ENCODE measurements at places on chromosomes 5 and 9.

GRCh38 chr9:107780960-107781359, 291.4 kb upstream of the KLF4 start:
- DNase-seq: no peak

DNA sequence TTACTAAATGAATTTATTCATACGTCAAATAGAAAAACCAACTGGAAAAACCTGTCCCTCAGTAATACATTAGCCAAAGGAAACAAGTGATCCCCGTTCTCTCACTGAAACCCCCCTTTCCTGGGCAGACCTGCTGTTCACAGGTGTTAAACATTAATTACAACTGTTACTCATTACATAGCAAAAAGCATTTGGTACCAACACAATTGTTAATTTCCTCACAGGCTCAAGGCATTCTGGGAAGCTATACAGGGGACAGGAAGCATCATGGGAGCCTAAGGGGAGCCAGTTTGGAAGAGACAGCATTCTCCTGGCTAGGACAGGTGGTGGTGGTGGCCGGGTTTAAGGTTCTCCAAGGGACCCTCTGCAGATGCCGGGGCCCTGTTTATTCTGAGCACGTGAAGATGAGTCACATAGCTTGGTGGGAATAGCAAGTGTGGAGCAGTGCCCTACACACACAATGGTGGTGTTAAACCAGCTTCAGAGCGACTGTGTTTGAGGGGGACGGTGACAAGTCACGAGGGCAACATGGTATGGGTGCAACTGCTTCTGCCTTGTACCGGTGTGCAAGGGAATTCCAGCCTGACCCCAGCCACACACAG, 62.6 kb upstream of the SLC25A51 start:
- no peak for DNase-seq

DNA sequence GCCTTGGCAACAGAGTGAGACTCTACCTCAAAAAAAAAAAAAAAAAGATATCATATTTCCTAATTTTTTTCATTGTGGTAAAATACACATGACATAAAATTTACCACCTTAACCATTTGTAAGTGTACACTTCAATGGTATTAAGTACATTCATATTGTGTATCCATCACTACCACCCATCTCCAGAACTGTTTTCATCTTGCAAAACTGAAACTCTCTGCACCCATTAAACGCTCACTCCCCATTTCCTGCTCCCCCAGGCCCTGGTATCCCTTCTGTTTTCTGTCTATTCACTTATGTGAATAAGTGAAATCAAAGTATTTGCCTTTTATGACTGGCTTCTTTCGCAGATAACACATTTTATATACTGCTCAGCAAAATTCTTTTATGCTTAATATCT, 12.8 kb downstream of the LRRC8A start:
- no peak for DNase-seq

DNA sequence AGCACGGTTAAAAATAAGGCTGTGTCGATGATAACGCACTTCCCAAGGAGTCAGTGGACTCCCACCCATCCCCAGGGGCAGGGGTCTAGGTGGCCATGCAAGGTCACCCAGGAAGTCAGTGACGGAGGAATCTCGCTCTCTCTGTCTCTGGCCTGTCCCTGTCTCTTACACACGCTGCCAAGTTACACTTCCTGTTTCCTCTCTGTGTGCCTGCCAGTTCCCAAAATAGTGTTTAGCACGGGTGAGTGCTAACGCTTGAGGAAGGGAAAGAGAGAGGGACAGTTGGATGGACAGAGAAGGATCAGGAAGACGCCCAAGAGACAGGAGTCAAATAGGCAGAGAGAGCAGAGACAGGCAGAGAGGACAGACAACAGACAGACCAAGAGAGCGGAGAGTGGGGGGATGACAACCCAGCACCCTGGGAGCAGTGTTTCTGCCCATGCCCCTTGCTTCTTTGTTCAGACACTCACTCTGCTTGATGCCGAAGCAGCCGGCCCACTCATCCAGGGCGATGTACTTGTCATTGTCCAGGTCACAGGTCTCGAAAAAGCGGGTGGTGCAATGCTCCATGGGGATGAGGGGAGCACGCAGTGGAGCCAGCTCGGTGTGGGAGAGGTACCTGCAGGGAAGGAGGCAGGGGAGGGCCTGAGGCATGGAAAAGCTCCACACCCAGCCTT, 23.0 kb downstream of the SPARC start:
- DNase-seq: no peak

DNA sequence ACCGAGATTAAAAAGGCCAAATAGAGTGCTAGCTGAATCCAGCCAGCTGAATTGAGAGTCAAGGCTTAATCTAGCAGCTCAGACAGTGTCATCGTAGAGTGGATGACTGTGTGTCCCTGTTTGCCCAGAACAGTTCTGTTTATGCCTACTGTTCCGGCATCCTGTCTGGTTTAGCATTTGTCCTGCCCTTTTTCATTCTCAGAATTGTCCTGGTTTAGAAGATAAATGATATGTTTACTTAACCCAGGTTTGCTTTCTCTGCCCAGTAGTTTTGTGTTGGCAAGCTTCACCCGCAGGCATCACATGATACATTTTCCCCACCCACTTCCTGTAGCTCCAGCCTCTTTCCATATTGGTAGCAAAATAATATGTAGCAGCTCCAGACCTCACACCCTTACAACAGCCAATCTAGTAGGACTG, 41.3 kb upstream of the ZSWIM6 start:
- no peak for DNase-seq

DNA sequence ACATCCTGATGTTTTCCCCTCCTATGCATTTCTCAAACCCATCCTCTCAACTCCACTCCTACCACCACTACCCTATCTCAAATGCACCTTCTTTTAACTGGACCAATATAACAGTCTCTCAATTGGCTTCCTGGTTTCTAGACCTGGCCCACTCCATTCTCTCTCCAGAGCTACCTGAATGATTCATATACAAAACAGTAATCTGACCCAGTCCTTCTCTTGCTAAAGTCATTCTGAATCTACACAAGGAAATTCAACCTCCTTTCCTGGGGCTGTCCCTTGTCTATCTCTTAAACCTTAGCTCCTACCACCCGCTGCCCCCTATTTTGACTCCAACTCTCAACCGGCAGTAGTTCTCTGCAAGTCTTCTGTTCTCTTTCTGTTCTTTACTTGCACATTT, 97.2 kb downstream of the PCSK1 start:
- DNase-seq: no peak

GRCh38 chr5:177431317-177432142, 5.1 kb downstream of the GRK6 start:
- DNase-seq: peak; percentile 71
